LNCaP clone FGC (cell line): ENCODE measurements at places on chromosomes 5 and 9.

DNA sequence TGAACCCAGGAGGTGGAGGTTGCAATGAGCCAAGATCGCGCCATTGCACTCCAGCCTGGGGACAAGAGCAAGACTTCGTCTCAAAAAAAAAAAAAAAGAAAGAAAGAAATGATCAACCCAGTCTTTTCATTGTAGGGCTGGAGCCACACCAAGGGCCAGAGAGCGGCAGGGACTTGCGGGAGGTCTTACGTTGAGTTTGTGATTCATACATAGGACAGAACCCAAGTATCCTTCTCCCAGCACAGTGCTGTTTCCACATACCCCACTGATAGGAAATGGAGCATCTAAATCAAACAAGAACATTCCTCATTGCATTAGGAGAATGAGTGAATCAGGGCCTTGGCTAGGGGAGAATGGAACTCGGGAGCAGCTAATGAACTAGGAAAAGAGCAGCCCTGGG is 3.5 kb upstream of the TNIP1 start:
- no peak for DNase-seq

GRCh38 chr9:116566677-116567488 is 120.2 kb upstream of the TRIM32 start:
- peak; percentile 46 for DNase-seq

- DNase-seq, result no peak
These were observed 442 bp downstream of the ZNF510 start for GRCh38 chr9:96777426-96777864.

GRCh38 chr9:126500600-126501382 is 112.9 kb upstream of the LMX1B start:
- DNase-seq, result peak; percentile 28

DNA sequence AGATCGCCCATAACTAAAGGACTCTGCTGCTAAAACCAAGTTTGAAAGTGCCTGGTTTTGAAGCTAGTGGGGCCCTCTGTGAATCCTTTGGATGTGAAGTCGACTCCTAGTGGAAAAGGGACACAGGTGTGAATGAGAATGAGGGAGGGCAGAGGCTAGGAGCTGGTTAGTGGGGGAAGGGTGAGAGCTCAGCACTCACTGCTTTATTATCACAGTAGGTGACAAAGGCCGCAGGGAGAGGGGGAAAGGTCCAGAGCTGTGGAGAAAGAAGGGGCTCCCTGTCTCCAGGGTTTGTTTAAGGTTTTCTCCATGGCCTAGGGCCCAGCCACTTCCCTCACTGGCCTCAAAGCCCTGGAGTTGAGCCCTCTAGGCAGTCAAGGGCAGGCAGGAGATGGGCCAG is 3.5 kb downstream of the HDHD3 start:
- DNase-seq, result no peak

GRCh38 chr5:1836891-1837880 is 36.0 kb downstream of the NDUFS6 start:
- DNase-seq, result no peak

DNA sequence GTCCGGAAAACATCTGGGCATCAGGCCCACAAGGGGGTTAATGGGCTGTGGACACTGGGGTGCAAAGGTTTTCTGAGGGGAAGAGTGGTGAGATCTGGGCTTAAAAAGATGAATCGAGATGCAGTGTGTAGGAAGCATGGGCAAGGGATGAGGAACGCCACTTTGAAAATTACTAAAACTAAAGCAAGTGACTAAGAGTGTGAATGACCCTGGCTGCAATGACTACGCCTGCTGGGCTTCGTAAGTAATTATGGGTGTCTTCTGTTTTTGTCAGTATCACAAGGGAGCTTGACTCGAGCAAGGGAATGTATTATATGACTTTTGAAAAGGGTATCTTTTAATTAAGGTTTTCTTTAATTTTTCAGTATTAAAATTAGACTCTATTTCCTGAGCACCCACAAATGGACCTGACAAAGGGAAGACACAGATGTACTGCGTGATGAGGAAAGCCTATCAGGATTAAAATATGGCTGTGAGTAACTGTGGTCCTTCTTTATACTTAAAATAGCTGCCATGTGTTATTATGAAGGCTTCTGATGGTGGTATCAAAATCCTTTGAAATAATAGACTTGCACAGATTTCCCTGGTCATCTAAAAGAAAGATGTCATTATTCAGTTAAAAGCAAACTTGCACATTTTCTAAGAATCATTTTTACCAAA is 4.2 kb downstream of the CTXN3 start:
- no peak for DNase-seq

DNA sequence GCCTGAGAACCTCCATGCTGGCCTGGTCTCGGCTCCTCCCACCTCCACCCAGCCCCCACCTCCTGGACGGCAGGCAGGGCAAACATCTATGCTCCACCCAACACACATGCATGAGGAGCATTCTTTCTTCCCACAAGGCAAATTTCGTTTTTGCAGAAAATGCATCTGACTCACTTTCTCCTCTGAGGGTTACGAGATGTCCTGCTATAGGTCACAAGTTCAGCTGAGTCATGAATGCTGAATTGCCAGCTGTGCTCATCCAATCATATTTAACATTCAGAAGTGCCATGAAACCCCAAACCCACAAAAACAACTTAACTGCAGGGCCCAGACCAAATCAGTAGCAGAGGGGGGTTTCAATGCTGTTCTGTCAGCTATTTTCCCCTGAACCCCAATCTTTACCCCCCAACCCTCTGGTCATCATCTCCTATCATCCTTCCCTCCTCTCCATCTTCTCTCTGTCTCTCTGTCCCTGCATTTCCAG is 39.0 kb upstream of the OSMR start:
- no peak for DNase-seq

DNA sequence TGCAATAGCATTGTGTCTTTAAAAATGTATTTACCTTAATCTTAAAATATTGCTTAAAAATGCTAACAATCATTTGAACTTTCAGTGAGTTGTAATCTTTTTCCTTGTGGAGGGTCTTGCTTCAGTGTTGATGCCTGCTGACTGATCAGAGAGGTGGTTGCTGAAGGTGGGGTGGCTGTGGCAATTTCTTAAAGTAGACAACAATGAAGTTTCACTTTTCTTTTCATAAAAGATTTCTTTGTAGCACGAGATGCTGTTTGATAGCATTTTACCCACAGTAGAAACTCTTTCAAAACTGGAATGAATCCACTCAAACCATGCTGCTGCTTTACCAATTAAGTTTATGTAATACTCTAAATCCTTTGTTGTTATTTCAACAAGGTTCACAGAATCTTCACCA is 50.8 kb downstream of the NR3C1 start:
- DNase-seq, result no peak

DNA sequence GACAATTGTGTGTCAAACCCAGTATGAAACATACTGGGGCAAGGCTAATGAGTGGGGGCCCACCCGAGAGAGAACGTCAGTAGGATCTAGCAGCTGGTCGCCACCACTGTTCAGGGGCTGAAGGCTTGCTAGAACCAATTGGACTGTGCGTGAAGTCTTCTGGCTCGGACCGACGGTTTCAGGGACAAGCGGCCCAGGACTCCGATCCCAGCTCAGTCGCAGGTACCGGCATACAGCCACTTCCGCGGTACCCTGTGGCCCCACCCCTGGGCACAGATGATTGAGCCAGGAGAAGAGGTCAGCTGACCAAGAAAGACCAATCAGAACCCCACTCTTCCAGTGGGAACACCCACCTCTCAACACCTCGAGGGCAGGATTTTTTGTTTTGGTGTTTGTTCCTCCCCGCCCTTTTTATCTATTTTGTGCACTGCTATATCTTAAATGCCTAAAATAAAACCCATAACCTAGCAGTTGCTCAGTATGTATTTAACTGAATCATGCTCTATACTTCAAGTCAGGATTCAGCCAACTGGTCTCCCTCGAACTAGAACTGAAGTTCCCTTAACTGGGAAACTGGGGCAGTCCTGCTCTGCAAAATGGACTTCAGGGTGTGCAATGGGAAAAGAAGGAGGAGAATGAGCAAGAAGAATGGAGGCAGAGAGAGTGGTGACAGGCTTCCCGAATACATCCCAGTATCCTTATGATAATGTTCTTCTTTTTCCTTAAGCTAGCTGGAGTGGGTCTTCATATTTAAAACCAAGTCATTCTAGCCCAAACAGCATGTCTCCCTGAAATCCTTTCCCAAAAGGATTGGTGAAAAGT is 21.1 kb upstream of the CPEB4 start:
- no peak for DNase-seq
